Activated CD4-positive, alpha-beta T cell treated with anti-CD3 and anti-CD28 coated beads for 24 hours (primary cell): ENCODE measurements at places on chromosomes 4 and X.

- DNase-seq: no peak
Observed at GRCh38 chrX:82589410-82589809, 918.7 kb upstream of the POU3F4 start.

DNA sequence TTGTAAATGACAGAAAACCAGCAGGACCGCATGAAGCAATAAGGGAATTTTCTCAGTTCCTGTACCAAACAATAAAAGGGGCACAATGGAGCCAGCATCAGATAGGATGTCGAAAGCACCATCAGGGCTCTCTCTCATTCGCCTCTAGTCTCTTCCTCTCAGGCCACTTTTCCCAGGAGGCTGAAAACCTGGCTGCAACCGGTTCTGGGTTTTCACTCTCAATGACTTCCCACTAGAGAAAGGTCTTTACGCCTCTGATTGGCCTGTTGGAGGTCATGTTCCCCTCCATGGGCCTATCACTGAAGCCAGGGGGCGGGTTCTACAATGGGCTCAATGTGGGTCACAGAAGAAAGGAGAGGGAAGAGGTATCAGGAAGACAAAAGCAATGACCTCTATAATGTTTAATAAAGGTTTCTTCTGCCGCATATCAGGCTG, 29.3 kb downstream of the ZNF827 start:
- no peak for DNase-seq

- DNase-seq: peak; percentile 18
Observed at GRCh38 chrX:49039598-49040375, 3.4 kb downstream of the TFE3 start.

GRCh38 chr4:633406-633805, 8.0 kb downstream of the PDE6B start:
- DNase-seq: no peak
